ENCODE measurements at places on chromosomes 11 and 22.

GRCh38 chr11:120492486-120492885 is 19.1 kb upstream of the GRIK4 start:
- no peak for DNase-seq

- no peak for DNase-seq
Observed at GRCh38 chr22:23532731-23533130, 47.4 kb downstream of the IGLL1 start.

DNA sequence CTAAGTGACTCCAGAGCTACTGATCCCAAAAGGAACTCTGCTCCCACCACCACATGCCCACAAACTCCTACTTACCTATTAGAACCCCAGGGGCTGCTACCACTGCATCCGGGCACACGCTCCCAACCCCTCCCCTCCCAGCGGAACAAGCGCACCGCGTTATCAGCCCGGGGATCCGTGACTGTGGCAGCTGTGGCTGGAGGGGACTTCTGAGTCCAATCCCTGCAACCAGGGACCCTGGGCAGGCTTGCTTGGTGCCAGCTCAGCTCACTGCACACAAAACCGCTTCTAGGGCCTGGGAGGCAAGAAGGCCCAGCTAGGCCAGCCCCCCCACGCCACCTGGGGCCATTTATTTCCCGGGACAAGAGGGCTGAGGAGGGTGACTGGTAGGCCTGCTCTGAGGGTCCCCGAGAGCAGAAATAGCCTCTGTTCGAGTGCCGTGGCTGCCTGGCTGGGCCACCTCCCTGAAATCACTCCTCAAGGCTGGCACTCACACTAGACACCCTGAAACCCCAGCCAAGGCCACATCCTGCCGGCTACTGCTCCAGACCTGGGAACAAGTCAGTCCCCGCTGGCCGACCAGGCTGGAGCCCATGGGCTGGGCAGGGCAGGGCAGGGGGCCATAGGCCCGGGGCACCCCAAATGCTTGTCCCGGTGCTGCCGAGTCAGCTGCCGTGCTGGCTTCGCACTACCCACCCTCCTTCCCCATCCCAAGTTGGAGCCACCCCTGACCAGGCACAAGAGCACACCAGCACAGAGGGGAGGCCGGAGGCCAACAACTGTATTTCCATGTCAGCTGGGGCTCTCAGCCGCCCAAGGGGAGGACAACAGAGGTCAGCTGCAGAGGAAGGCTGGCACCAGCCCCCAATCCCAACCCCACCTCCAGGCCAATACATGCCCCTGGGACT is 1.9 kb upstream of the IFITM10 start:
- no peak for DNase-seq

GRCh38 chr11:117684731-117685130 is 112.3 kb downstream of the DSCAML1 start:
- DNase-seq: no peak

- no peak for DNase-seq
Observed at GRCh38 chr22:50276143-50276542, 6.0 kb upstream of the MAPK11 start.
